Fibroblast of skin of left quadriceps (primary cell): ENCODE measurements at places on chromosomes 4 and X.

GRCh38 chrX:109623997-109624396 is 975 bp downstream of the KCNE5 start:
- no peak for DNase-seq

DNA sequence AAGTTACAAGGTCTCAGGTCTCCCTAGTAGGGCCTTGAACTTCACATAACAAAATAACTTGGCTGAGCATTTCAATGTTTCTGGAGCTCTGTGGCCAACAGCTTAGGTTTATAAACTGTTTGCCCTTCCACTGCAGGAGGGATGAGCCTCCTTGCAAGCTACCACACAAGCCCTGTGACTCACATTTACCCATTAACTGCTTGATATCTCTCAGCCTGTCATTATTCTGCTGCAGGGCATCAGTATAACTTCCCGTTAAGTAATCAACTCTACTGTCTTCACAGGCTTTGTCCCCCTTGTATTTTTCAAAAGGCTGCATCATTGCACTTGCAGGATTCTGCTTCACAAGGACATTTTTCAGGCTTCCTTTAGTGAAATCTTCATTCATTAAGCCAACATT is 151.7 kb upstream of the CXCL13 start:
- no peak for DNase-seq

DNA sequence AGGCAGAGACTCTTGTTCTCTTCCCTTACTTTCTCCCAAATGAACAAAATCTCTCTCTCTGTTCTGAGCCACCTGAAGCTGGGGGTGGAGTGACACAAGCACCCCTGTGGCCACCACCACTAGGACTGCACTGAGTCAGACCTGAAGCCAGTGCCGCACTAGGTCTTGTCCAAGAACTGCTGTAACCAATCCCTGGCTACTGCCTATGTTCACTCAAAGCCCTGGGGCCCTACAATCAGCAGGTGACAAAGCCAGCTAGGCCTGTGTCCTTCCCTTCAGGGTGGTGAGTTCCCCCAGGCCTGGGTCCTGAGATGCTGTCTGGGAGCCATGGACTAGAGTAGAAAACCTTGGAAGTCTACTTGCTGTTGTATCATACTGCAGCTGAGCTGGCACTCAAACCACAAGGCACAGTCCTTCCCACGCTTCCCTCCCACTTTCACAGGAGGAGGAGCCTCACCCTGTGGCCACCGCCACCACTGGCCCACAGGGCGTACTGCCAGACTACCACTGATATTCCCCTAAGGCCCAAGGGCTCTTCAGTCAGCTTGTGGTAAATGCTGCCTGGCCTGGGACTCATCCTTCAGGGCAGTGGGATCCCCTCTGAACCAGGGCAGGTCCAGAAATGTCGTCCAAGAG is 119.1 kb downstream of the RTL9 start:
- no peak for DNase-seq

DNA sequence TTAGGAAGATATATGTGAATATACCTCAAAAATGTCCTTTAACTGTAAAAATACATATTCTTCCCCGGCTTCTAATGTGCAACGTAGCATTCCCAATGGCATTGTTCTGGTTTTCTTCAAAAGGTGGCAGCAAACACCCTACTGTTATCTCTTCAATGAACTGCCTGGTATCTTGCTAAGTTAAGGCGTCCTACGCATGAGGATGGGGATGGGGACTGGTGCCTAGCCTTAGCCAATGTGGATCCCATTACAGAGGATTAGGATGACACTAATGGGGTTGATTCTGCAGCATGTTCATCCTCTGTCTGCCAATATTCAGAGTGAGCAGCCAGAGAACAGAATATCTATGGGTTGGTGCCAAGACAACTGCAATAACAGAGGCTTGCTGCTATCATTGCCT is 334.9 kb upstream of the ADGRL3 start:
- DNase-seq = no peak

DNA sequence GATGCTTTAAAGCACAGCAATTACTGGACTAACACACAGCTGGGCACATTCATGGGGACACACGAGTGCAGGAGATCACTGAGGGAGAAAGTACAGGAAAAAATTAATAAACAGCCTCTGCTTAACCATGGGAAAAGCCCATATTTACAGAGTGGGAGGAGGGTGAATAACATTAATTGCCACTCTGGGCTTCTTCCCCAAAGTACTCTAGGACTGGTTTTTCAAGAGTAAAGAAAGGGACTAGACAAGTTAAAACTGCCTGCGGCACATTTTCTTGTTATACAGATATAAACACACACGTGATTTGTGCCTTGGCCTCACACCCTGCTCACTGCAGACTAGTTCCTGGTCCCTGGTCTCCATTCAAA is 179.7 kb upstream of the TET2 start:
- DNase-seq = no peak

DNA sequence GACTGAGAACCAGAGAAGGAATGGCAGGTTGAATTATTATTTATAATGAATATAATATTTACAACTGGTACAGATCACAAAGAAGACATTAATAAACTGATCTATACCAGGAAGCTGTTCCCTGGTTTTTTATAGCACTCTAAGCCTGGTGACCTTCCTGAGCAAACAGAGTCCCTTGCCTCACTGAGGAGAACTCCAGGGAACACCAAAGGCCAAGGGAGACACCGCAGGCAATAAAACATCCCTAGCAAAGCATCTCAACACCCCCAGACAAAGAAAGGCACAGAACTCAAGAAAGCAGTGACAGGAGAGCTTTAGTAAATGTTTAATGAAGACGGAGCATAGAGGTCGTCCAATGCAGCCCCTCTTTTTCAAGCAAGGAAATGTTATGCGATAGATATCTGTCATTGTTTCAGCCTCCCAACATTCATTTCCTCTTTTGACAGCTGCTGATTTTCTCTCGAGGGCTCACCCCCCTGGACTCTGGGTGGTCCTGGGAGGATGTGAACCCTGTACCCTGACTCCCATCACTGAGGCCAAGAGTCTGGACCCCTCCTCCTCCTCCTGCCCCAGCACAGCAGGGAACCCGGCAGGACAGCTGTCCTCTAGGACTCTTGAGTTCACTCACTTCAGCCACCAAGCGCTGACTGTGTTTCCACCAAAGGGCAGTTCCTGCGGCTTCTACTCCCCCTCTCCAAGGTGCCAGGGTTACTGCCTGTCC is 342.5 kb upstream of the GATB start:
- no peak for DNase-seq

- no peak for DNase-seq
Observed at GRCh38 chr4:87360338-87360935, 30.6 kb downstream of the HSD17B11 start.

DNA sequence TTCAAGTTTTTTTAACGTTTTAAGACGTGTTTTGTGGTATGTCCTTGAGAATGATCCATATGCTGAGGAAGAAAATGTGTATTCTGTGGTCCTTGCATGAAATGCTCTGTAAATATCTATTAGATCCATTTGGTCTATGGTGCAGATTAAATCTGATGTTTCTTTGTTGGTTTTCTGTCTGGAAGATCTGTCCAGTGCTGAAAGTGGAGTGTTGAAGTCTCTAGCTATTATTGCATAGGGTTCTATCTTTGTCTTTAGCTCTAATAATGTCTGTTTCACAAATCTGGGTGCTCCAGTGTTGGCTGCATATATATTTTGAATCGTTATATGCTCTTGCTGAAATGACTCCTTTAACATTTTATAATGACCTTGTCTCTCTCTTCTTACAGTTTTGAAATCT is 122.5 kb downstream of the RPA4 start:
- no peak for DNase-seq

GRCh38 chrX:50381729-50382415 is 88.8 kb downstream of the DGKK start:
- no peak for DNase-seq
